NCI-H1694 treated with DMSO at 0.1 percent for 48 hours (cell line): ENCODE measurements at places on chromosomes 2 and 18.

GRCh38 chr18:57915248-57915647 is 112.1 kb upstream of the ATP8B1 start:
- peak; percentile 87 for DNase-seq

DNA sequence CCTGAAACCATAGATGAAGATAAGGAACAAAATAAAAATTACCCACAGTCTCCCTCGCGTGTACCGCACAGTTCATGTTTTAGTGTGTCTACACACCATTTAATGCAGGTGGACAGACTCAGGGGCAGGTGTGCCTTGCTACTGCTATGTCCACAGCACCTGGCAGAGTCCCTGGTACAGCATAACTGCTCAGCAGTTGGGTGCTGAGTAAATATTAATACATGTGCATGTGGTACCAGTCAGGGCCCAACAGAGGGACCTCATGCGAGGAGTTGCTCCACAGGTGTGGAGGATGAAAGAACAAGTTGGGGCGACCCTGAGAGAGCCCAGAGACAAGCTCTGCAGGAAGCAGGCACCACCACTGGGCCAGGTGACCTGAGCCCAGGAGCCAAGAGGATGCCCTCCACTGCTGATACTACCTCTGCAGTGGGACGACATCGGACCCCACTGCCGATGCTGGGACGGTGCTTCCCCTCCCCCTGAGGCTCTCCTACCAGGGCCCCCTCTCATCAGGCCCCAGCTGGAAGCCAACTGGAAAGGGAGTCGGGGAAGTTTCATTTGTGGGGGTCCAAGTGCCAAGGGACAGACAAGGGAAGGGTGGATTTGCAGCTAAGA is 100.8 kb downstream of the NEDD4L start:
- no peak for DNase-seq

- no peak for DNase-seq
Observed at GRCh38 chr2:37205689-37206341, 9.5 kb downstream of the CEBPZOS start.

DNA sequence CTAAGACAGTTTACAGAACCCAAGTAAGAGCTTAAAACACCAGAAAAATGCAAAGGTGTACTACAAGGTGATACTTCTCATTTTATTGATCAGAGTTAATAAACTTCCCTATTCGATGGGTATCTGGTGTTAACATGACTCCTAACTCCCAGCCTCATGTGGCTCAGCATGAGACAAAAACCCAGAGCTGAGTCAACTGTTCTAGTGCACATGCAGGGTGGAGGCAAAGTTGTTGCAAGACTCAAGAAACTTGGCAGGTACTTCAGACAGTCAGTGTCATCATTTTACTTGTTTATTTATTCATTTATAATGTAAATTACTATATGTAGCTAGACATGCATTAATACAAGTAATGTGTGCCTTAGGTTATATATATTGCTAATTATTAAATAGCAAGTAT is 216.6 kb upstream of the DSEL start:
- DNase-seq = no peak

DNA sequence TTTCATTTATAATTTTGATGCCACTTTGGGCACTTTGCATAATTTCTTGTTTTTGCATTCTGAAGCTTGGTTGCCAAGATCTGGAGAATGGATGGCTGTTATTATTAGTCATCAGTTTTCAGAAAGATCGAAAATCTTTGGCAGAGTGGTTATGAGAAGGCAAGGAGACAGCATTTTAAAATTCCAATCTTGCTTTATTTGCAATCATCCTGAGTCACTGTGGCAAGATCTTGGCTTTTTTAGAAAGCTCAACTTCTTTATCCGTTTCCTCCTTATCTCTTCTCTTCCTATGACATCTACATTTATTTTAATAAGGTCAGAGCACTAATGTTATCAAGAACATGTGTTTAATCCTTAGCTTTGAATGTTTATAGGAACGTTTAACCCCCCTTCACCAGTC is 31.1 kb upstream of the EIF2AK3 start:
- DNase-seq = no peak

- no peak for DNase-seq
Observed at GRCh38 chr2:127061375-127062273, 45.3 kb downstream of the BIN1 start.

DNA sequence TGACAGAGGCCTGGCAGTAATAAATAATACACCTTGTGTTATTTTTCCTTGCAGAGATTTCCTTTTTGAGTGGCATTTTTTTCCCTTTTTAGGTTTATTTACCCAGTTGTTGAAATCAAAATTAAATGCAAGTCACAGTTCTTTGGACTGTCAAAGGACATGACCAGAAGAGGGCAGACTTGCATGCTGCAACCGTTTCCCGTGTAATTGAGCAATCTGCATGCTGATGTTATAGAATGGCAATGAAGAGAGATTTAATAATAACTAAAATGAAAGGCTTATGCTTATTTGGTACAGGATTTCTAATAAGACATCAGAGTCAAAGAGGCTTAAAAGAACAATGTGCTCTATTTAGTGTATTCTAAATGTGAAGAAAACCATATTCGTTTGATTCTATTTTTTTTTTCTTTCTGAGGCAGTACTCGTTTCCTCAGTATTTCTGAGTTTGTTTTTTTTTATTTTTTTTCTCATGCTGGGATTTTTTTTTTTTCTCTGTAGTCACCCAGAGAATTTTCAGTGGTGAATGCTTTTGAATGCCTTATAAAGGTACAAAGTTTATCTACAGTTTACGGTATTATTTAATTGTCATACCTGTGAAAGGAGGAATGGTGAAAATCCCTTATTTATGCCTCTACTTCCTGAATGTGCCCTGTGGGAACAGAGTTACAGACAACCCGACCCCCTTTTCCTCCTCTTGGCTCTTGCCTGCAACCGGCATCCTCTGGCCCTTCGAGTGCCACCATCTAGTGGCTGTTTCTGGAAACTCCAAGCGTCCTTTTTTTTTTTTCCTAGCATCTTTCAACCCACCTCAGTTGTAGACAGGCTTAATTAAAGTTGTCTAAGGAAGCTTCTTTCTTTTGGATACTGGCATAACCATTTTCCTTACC is 368.5 kb downstream of the LRRTM1 start:
- DNase-seq = peak; percentile 81

DNA sequence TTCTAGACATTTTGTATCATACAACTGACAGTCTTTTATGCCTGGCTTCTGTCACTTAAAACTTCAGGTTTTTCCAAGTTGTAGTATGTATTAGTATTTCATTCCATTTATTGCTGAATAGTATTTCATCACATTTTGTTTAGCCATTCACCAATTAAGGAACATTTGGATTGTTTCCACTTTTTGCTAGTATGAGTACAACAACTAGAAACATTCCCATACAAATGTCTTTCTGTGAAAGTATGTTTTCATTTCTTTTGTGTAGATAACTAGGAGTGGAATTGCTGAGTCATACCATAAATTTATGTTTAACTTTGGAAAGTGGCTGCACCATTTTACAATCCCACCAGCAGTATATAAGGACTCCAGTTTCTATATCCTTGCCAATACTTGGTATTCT is 135.9 kb downstream of the ATAD2B start:
- no peak for DNase-seq

DNA sequence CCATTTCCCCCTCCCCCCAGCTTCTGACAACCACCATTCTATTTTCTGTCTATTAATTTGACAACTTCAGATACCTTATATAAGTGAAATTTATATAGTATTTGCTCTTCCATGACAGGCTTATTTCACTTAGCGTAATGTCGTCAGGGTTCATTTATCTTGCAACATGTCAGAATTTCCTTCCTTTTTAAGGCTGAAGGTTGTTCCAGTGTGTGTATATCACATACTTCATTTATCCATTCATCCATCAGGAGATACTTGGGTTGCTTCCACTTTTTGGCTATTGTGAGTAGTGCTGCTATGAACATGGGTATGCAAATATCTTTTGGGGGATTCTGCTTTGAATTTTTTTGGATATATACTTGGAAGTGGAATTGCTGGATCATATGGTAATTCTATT is 7.4 kb downstream of the BCL2L11 start:
- no peak for DNase-seq

DNA sequence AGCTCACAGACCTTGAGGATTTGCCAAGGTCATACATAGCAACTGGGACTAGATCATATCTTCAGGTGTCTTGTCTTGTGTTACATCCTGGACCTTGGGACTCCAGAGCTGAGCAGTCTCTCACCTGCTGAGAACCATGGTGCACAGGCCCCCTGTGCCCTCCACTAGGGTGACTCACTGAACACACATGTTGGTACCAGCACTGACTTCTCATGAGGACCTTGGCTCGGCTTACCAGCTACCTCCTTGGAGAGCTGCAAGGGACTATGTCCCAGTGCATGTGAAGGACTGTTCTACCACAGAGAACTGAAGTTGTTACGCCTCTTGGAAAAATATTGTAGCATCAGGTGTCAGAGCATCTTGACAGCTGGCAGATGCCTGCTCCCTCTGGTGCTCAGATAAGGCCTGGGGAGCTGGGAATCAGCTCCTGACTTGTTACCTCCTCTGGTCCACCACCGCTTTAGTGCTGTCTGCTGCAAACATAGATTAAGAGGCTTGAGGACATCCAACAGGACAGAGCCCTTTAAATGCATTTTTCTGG is 72.1 kb downstream of the WDSUB1 start:
- no peak for DNase-seq

GRCh38 chr18:26458526-26459232 is 89.7 kb downstream of the KCTD1 start:
- DNase-seq = no peak

- DNase-seq = no peak
Observed at GRCh38 chr2:195647302-195647701, 9.7 kb upstream of the SLC39A10 start.

DNA sequence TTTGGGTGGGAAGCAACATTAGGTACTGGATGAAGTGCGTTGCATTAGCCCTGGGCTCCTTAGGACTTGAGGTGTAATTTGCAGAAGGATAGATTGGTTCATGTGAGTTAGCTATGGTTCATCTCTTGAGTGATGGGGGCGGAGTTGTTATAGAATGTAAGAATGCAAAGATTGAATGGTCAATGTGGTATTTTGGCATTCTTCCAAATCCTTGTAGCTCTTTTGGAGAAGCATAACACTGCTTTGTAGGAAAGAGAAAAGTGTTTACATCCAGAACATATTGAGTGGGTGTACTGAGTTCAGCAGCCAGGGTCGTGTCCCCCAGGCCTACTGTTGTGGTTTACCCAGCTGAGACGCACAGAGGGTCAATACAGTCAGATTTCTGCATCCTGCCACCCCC is 173.5 kb downstream of the FMNL2 start:
- DNase-seq = no peak
